Activated naive CD8-positive, alpha-beta T cell treated with anti-CD3 and anti-CD28 coated beads, Interleukin-2, amount 10 ng/mL, durations not matched to agents 7 days and 5 days (primary cell): ENCODE measurements at places on chromosomes 6 and 20. TPM values are rescaled to one million over a fixed set of nuclear protein-coding genes. Genes with fewer than 3 reads are reported as not detected.

DNA sequence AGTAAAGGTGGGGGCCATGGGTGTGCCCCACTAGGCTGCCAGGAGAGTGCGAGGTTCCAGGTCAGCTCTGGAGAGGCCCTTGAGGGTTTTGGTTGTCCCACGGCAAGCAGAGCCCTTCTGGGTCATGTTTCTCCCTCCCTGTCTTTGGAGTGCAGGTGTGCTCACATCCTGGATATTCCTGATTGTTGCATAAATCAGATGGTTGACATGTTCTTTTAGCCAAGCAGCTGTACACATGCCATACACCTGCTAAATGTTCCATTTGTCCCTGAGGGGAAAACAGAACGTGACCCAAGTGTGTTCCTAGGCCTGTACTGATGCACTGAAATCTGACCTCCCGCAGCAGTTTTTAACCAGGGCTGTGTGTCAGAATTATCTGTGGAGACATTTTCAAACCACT, 77.5 kb upstream of the BEND3 start:
- peaks cover 8% of the 10 kb centered on the region for H3K36me3 ChIP-seq
- peaks cover 10% of the 10 kb centered on the region for H3K4me1 ChIP-seq
- H3K4me3 ChIP-seq: no peak overlapping the region
- no peak overlapping the region for H3K27ac ChIP-seq
- DNase-seq: no peak

The CCN5 gene
- total RNA-seq: not detected

DNA sequence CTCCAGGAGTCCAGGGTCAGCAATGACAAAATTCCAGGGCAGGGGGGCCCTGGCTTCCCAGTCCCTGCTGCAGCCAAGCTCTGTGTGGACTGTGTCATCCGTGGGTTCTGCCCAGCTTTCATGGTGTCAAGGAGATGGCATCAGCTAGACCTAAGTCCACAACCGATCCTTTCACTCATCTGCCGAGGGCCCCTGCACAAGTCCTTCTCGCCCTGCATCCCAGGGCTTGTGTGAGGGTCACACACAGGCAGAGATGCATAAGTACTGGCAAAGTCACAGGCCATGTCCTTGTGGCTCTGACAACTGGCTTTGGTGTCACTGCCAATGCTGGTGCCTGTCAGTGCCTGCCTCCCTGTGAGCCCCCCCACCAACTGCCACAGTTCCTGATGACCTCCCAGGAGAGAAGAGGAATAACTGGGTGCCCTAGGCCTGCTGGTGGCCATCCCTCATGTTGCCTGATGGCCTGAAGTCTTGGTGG, 181.4 kb upstream of the CST7 start:
- no peak for DNase-seq
- no peak overlapping the region for H3K27ac ChIP-seq
- peaks cover 15% of the 10 kb centered on the region for H3K27me3 ChIP-seq
- H3K36me3 ChIP-seq: no peaks in the 10 kb centered on the region

The TMEM239 gene
- not detected for total RNA-seq

GRCh38 chr6:19157486-19157885, 679.7 kb upstream of the ID4 start:
- no peak overlapping the region for H3K4me3 ChIP-seq
- no peaks in the 10 kb centered on the region for H3K27me3 ChIP-seq
- H3K4me1 ChIP-seq: no peaks in the 10 kb centered on the region
- DNase-seq: no peak
- no peak overlapping the region for H3K27ac ChIP-seq
- H3K36me3 ChIP-seq: no peaks in the 10 kb centered on the region

- no peak overlapping the region for H3K27ac ChIP-seq
- H3K4me3 ChIP-seq: no peak overlapping the region
- no peaks in the 10 kb centered on the region for H3K36me3 ChIP-seq
- DNase-seq: no peak
- no peaks in the 10 kb centered on the region for H3K4me1 ChIP-seq
These were observed 112.9 kb upstream of the TOP1 start for GRCh38 chr20:40915756-40916155.

- no peak overlapping the region for H3K27ac ChIP-seq
- peaks cover 46% of the 10 kb centered on the region for H3K27me3 ChIP-seq
- peak overlapping the region; percentile 90 for H3K4me3 ChIP-seq
These were observed 1.7 kb upstream of the DLL1 start for GRCh38 chr6:170292407-170293158.

GRCh38 chr6:26305641-26305969, 59.4 kb upstream of the BTN3A2 start:
- DNase-seq: no peak
- peaks cover 45% of the 10 kb centered on the region for H3K4me1 ChIP-seq
- peak overlapping the region; percentile 88 for H3K4me3 ChIP-seq
- H3K36me3 ChIP-seq: peaks cover 1% of the 10 kb centered on the region
- peak overlapping the region; percentile 97 for H3K27ac ChIP-seq
- no peaks in the 10 kb centered on the region for H3K27me3 ChIP-seq

The HLA-DOA gene
- 8.3 TPM for total RNA-seq

- no peak overlapping the region for H3K4me3 ChIP-seq
- H3K27ac ChIP-seq: no peak overlapping the region
- H3K27me3 ChIP-seq: peaks cover 10% of the 10 kb centered on the region
- DNase-seq: no peak
These were observed 83.1 kb downstream of the PTCHD4 start for GRCh38 chr6:48027704-48028435.

- H3K4me1 ChIP-seq: peaks cover 6% of the 10 kb centered on the region
- no peak for DNase-seq
- H3K27ac ChIP-seq: peak overlapping the region; percentile 11
- peaks cover 38% of the 10 kb centered on the region for H3K36me3 ChIP-seq
- no peak overlapping the region for H3K4me3 ChIP-seq
- no peaks in the 10 kb centered on the region for H3K27me3 ChIP-seq
These were observed 18.6 kb downstream of the CMTR1 start for GRCh38 chr6:37451441-37452193.

The SLC22A16 gene
- not detected for total RNA-seq

The RIPOR2 gene
- 181 TPM for total RNA-seq

The MUC21 gene
- total RNA-seq: not detected

GRCh38 chr6:56525974-56526789, 116.5 kb downstream of the DST start:
- peaks cover 12% of the 10 kb centered on the region for H3K27me3 ChIP-seq
- no peak overlapping the region for H3K27ac ChIP-seq
- no peaks in the 10 kb centered on the region for H3K4me1 ChIP-seq
- no peak for DNase-seq

The HLA-DMB gene
- total RNA-seq: 14.0 TPM

DNA sequence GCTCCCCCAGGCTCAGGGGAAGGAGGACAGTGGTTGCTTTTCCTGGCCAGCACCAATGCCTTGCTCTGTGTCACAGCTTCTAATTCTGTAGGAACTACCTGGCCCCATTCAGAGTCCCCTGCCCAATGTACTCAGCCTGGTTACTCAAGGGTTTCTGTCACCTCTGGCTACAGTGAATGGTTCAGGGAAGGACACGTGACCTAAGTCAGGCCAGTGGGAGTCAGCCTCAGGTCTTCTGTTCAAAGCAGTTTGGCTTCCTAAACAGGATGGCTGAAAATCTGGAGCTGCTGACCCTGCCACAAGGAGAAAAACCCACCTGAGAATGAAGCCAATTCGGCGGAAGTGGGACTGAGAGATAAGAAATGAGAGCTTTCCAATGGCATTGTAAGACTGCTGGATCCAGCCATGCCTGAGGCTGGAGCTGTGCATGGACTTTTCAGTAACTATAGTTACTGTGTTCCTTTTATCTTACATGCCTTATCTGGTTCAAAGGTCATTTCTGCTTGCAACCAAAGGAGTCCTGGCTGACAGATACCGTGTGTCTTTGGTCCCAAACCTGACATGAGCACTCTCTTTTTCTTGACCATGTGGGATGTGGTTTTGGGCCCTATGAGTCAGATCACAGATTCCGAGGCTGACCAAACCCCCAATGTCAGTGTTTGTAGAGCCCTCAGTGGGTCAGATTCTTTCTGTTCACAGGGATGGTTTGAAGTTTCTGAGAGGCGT, 104.3 kb downstream of the SULF2 start:
- H3K27ac ChIP-seq: no peak overlapping the region
- peaks cover 4% of the 10 kb centered on the region for H3K27me3 ChIP-seq
- no peaks in the 10 kb centered on the region for H3K36me3 ChIP-seq

- no peak overlapping the region for H3K27ac ChIP-seq
- DNase-seq: no peak
- H3K4me1 ChIP-seq: peaks cover 2% of the 10 kb centered on the region
These were observed 19.5 kb upstream of the CNKSR3 start for GRCh38 chr6:154529957-154530356.

GRCh38 chr6:26270903-26271667, 93.9 kb upstream of the BTN3A2 start:
- no peaks in the 10 kb centered on the region for H3K27me3 ChIP-seq
- no peak overlapping the region for H3K4me3 ChIP-seq
- H3K36me3 ChIP-seq: no peaks in the 10 kb centered on the region
- peaks cover 24% of the 10 kb centered on the region for H3K4me1 ChIP-seq
- peak; percentile 80 for DNase-seq

DNA sequence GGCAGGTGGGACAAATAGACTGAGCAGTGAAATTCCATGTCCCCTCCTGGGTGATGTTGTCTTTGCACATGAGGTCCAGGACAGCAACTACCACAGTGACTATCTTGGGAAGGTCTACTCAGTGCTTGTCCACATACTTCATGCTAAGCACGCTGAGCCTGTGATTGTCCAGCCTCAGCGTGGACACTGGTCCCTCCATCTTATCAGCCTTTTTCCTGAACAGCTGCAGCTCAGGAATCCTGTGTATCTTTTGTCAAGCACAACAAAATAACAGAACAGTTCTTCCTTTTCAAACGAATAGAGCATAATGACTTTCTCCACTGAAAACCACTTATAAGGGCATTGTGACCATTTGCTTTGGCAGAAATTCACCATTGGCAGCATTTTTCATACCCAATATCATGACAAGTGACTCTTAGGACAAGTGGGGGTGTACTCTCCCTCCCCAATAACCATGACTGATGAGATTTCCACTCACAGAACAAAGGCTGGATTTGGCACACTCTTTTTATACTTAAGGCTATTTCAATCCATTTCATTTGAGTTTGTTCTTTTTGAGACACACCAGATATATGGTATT, 90.3 kb downstream of the FYN start:
- H3K27me3 ChIP-seq: no peaks in the 10 kb centered on the region
- H3K4me3 ChIP-seq: no peak overlapping the region
- no peak for DNase-seq
- H3K36me3 ChIP-seq: peaks cover 40% of the 10 kb centered on the region
- peak overlapping the region; percentile 31 for H3K27ac ChIP-seq

The SIRT5 gene
- 15.9 TPM for total RNA-seq

GRCh38 chr6:170256641-170257040, 34.2 kb downstream of the DLL1 start:
- peaks cover 12% of the 10 kb centered on the region for H3K27me3 ChIP-seq
- DNase-seq: no peak
- no peak overlapping the region for H3K4me3 ChIP-seq
- H3K4me1 ChIP-seq: no peaks in the 10 kb centered on the region
- H3K27ac ChIP-seq: no peak overlapping the region
- no peaks in the 10 kb centered on the region for H3K36me3 ChIP-seq
